ENCODE measurements at places on chromosomes 11 and 22.
A peak's percentile ranks its signal among the peaks of the same experiment; 100 is the strongest.

DNA sequence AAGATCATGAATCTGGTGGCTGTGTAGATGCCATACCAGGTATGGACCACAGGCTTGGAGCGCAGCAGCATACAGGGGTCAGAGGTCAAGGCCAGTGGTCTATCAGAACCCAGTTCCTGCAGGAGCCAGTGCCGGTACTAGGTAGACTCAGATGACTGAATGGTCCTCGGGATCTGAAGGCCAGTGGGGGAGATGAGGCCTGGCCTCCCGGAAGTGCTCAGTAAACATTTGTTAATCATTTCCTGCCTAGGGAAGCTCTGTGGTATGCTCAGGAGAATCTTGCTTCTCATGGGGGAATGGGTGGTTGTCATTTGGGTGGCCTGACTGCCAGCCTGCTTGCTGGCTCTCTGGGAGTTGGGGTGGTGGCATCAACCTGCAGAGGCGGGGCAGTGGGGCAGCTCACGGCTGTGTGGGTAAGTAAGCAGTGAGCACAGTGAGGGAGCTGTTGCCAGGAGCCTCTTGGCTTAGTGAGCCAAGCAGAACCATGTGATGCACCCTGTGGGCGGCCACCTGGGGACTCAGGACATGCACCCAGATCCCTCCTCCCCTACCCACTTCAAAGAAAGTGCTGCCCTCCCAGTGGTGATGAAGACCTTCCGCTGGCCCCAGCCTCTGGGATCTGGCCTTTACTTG is 33.0 kb downstream of the PTPRJ start:
- DNase-seq: no peak

GRCh38 chr11:6354651-6355485 is 34.6 kb upstream of the CAVIN3 start:
- DNase-seq: no peak

- peak; percentile 70 for DNase-seq
These were observed 15.4 kb downstream of the ARFGAP2 start for GRCh38 chr11:47161134-47161854.

GRCh38 chr11:113255096-113255495 is 59.3 kb upstream of the TTC12 start:
- DNase-seq: no peak

DNA sequence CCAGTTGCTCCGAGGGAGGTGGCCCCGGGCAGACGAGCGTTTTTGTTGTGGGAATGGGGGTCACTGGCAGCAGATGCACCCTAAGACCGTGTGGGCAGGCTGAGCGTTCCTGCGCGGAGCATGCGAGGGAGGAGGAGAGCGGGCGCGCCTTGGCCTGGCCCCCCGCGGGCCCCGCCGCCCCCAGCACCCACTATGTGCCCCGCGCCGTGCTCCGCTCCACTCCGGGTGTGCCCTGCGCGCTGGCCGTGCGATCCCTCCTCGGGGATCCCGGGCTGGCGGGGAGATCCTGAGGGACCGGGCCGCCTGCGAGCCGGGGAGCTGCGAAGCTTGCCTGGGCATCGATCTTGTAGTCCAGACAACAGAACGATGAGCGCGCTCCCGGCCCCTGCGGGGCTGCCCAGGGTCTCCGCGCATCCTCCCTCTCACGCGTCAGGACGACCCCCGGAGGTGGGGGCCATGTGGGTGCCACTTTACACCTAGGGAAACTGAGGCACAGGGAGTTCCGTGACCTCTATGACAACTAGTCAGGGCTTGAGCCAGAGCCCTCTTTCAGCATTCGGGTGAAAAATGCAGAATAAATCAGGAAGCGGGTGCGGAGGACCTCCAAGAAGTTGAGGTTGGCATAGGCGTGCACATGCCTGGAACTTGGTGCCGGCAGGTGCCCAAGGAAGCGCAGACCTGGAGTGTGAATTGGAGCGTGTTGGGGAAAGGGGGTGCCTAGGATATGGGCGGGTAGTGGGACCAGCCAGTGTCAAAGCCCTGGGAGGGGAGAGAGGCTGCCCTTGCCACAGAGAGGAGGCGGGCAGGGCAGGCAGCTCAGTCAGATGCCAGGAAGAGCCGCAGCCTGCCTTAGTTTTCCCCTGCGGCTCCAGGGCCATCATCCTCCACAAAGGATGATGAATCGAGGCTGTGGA is 1.3 kb upstream of the KMT5B start:
- DNase-seq: no peak

DNA sequence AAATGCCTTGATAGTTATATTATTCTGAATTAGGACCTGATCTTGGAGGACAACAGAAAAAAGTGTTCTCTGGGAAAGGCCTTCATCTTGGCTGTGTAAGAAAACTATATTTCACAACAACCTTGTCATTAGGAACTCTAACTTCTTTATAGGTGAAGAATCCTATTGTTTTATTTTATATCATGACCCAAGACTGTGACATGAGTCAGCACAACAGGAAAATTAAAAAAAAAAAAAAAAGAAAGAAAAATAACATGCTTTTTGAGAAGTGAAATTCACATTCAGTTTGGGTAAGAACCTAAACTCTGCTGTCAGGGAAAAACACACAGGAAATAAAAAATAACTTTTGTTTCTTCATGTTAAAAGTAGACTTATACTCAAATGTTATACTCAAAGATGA is 11.7 kb upstream of the FOLR2 start:
- no peak for DNase-seq

- no peak for DNase-seq
These were observed 6.0 kb upstream of the RAB3IL1 start for GRCh38 chr11:61923166-61924063.

GRCh38 chr22:40519284-40519947 is 117.1 kb downstream of the MRTFA start:
- DNase-seq: no peak

DNA sequence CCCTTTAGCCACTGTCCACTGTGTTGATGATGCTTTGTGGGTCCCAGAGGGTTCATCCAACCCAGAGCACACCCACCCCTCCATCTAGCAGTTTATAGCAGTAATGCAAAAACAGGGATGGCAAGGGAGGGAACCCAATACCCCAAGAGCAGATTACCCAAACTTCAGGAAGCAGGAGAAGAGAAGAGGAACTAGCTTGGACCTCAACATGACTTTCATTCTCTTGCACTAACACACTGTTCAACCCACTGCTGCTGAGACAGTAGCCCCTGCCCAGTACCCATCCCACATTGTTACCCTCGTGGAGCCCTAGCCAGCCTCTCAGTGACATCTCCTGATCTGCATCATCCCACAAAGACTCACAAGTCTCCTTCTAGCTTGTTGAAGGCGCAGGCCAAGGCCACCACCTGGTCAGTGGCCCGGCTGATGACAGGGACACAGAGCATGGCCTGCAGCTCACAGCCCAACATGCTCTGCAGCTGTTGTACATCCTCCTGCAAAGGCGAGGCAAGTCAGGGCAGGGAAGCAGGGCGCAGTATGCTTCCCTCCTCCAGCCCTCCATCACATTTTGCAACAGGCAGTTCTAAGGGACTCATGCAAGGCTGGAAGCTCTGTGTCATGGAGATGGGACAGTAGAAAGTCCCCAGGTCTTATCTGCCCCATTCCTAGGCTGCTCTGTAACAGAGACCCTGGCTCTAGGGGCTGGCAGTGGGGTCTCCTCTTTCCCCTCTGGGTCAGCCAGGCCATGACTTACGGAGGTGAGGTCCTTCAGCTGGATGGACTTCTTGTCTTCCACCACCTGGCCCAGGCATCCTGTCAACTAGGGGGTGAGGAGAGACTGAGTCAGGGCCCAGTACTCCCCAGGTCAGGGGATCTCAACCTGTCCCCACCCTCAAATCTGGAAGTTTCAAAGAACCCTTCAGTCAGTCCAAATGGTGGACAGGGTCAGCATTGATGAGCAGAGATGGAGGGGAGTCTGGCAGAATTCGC is 85.5 kb downstream of the PDE2A start:
- DNase-seq: no peak

DNA sequence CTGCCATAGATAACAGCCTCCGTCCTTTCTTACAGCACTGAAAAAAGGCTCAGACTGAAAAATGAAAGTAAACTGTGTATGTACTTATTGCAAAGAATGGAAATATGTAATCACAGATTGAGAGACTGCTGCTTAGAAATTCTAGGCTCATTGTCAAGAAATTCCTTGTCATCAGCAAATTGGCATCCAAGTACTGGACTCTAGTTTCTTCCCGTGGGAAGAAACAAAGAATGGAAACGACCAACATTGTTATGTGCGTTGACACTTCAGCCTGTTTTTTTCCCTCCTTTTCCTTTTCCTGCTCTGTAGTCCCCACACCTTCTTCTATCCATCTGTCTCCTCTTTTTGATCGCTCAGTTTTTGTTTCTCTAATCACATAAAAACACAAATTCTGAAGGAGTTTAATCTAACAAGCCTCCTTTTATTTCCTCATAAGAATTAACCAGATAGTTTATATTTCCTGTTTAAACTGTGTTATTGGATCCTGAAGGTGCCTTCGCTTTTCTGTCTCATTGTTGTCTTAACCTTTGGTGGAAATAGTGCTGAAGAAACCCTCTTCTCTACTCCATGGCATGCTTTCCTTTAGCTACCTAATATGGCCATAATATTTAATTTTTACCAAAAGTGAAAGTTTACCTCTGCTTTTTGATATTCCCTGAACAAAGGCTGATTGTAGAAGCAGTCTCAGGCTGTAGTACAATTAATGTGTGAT is 20.0 kb upstream of the CASP12 start:
- DNase-seq: no peak

DNA sequence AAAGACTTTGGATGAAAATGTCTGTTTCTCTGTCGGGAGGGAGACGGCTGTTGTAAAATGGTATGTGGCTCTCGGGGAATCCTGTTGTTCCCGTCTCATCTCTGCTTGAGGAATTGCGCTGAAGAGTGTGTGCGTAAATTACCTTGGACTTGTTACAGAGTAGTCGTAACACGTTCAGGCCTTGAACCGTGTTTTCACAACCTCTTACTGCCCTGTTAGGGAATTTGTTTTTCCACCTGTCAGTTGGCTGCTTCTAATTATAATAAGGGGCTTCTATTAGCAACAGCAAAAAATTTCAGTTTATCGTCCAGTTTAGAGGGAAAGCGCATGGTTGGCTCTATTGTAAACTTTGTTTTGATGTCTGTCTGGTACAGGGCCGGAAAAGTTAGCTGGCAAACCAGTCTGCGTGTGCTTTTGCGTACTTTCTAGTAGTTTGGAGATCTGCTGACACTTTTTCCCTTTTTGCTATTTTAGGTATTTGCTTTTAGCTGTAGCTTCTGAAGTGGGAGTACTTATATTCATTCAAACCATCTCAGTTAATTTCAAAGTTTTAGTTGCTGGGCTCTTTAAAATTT is 1.5 kb downstream of the HIPK3 start:
- DNase-seq: peak; percentile 76

- no peak for DNase-seq
These were observed 180.3 kb downstream of the HIPK3 start for GRCh38 chr11:33437529-33437928.

- DNase-seq: peak; percentile 55
These were observed 933 bp upstream of the DLAT start for GRCh38 chr11:112024178-112024772.

DNA sequence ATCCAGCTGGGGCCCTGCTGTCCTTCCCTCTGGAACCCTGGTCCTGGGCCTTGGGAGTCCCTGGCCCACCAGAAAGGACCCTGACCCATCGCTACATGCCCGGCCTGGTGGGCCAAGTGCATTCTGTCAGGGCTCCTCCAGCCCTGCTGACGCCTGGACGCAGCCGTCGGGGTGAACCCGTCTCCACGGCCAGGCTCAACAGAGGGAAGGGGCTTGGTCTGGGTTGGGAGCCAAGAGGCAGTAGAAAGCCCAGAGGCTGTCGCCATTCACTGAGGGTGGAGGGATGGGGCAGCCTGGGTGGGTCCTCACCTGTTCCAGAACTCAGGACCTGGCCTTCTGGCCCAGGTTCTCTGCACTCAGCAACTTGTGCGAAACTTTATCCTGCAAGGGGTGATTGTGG is 39.0 kb downstream of the TOLLIP start:
- DNase-seq: no peak

- DNase-seq: no peak
These were observed 14.5 kb downstream of the SEPTIN3 start for GRCh38 chr22:41983513-41984405.

- no peak for DNase-seq
These were observed 71.2 kb upstream of the SESN3 start for GRCh38 chr11:95302211-95302610.

DNA sequence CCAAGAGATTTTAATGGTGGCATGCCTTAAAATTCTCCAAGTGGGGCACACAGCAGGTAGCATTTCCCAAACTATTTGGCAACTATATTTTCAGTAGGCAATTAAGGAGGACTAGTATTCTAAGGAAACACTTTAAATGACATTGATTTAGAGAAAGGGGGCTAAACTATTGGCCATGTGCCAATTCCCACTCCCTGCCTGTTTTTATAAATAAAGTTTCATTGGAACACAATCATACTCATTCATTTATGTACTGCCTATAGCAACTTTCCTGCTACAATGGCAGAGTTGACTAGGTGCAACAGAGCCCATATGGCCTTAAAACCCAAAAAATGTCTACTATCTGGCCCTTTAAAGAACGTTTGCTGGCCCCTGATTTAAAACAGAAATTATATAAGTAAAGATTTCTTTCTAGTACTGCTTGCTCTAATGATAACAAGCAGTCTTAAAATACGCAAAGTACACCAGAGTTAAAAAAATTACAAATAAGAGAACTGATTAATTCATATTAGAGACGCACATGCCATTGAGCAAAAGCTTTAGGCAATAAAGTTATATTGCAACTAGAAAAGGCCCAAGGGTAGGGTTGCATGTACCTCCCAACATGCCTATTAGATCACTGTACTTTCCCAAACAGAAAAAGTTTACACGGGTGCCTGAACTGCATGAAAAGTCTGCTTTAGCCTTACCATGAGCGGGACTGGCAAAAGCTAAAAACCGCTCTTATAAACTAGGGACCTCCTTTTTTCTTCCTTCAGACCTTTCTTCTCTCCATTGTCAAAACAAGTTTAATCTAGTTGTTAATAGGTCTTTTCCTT is 14.2 kb downstream of the E2F8 start:
- DNase-seq: no peak

- peak; percentile 77 for DNase-seq
These were observed at the start of gene SERHL2 for GRCh38 chr22:42553475-42554361. Gene SERHL2 (plus strand): TSS chr22:42553956. CDS start chr22:42554021, 65 bp downstream.

DNA sequence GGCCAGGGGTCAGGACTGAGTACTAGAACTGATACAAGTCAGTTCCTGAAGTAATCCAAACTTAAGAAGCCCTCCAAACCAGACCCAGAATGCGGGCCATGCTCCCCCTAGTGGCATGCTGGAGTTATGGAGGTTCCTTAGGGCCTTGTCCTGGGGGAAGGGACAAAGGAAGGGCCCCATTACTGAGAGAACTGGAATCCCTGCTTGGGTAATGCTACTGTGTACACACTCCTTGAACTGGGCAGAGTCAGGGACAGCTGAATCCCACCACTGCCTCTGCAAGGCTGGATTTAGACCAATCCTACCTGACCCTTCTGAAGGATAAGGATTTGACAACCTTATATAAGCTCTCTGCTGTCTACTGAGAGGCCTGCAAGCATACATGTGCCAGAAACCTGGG is 97.3 kb upstream of the AKIP1 start:
- peak; percentile 85 for DNase-seq

GRCh38 chr22:37925330-37925729 is 19.2 kb downstream of the MICALL1 start:
- no peak for DNase-seq

DNA sequence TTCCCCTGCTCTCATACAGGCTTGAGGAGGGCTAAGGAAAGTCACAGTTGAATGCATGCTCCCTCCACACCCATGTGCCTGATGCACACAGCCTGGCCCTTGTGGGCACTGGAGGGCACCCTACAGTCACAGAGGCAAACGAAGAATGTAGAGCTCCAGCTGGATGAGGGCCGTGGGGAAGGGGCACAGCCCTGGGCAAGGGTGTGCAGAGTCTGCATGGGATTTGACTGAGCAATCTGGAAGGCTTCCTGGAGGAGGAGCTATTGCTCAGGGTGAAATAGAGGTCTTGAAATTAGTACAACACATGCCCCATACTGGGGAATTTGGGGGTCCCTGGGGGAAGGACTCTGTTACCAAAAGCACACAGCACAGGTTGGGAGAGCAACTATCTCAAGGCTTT is 64.0 kb downstream of the KCNQ1 start:
- DNase-seq: no peak
